Neuronal stem cell (in vitro differentiated cells): ENCODE measurements at places on chromosomes 2 and 18.
A peak's percentile ranks its signal among the peaks of the same experiment; 100 is the strongest.

DNA sequence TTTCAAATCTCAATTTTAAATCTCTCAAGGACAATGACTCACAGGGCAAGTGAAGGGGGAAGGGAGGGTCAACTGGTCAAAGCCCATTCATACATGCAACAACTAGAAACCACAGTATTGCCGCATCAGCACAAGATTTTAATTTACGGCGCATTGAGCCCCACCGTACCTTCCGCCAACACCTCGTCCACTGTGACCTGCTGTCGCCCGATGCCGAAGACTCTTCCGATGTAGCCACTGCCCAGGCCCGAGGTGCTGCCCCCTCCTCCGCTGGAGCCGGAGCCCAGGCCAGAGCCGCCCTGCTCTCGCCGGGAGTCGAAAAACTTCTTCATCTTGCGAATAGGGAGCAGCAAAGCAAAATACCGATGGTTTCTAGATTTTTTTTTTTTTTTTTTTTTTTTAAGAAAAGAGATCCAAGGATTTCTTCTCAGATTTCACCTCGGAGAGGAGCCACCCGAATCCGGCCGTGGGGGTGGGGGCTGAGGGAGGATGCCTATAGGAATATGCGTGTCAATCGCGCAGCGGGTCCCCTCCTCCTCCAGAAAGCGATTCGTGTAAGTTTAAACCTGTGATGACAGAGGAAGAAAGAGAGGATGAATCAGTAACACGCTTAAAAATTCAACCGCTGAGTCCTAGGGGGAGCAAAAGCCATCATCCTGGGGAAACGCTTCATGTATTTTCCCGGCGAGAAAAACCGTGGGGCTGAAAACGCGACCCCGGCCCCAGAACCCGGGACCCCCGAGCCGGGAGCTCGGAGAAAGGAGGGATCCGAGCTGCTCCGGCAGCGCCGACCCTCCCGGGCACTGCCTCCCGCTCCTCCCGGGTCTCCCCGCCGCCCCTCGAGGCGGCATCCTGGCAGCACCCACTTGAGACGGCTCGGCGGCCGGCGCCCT, 584 bp downstream of the AAK1 start:
- DNase-seq, result peak; percentile 50

GRCh38 chr2:223214394-223215253, 162.6 kb downstream of the KCNE4 start:
- no peak for DNase-seq

DNA sequence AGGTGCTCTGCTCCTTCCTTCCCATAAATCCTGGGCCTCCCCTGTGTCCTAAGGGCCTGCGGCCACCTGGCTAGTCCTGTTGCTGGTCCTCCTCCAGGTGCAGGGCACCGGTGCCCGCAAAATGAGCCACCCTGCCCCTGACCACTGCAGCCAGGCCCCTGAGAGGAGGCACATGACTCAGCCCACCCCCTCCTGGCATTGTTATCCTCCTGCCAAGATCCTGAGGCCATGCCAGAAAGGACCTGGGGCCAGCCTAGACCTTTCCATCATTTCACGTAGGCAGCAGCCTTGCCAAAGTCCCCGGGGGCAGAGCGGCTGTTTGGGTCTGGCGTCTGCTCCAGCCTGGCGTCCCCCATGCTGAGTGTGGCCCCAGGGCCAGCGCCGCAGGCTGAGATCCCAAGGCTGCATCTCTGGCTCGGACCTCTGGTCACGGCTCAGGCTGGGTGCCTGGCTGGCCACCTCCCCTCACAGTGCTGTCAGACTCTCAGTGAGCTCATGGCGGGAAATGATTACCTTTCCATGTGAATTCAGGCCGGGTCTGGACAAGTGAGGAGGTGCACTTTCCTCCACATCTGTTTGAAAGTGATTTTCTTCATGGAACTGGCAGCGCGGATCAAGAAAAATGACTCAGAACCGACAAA, 81.0 kb downstream of the NDUFA10 start:
- DNase-seq, result no peak

GRCh38 chr2:223019390-223019930, 32.5 kb upstream of the KCNE4 start:
- no peak for DNase-seq

DNA sequence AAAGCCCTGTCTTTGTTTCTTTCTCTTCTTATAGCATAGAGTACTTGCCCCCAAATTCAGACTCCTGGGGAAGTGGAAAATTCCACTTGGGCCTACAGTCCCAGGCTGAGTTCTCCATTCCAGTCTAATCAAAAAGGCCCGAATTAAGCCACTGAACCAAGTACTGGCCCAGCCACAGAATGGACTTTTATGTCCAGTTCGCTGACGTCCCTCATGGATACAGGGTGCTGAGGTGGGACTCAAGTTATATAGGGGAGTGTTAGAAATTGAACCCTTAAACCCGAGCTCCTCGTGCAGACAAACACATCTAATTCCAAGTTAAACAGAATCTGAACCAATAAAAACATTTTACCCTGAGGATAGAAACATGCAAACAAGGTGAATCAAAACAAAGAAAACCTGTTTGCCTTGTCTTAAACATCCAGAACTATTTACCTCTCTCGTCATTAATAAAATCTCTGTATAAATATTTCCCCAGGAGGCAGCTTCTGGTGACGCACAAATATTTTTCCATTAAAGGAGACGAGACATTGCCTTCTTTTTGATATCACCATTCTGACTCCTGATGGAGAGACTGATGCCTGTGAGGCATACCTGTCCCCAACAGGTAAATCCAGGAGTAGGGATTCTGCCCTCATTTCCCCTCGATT, 136.8 kb upstream of the ARL4C start:
- no peak for DNase-seq

GRCh38 chr2:16293871-16294270, 353.5 kb downstream of the MYCN start:
- DNase-seq, result no peak

GRCh38 chr2:5942204-5942603, 250.0 kb downstream of the SOX11 start:
- DNase-seq, result no peak

- no peak for DNase-seq
Observed at GRCh38 chr2:71629771-71630453, 176.6 kb downstream of the DYSF start.

DNA sequence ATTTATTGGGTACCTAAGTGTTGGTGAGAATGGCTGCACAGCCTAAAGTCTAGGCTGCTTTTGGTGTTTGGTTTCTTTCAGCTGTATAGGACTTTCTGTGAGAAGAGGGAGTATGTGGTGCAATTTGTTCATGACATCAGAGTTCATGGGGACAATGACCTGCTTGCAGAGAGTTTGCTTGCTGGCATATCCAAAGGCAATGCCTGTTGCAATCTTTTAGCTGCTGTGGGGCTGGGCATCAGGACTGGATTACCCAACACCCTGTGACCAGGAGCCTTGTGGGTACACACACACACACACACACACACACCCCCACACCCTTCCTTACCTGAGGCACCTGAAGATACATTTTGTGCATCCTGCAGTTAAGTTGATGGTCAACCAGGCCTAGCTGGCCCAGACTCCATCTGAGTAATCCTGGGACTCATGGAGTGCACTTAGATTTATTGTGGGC, 68.4 kb downstream of the LIPG start:
- no peak for DNase-seq

- no peak for DNase-seq
Observed at GRCh38 chr2:37060446-37060845, 23.7 kb downstream of the HEATR5B start.

GRCh38 chr2:29950481-29950880, 29.1 kb upstream of the ALK start:
- DNase-seq, result no peak

DNA sequence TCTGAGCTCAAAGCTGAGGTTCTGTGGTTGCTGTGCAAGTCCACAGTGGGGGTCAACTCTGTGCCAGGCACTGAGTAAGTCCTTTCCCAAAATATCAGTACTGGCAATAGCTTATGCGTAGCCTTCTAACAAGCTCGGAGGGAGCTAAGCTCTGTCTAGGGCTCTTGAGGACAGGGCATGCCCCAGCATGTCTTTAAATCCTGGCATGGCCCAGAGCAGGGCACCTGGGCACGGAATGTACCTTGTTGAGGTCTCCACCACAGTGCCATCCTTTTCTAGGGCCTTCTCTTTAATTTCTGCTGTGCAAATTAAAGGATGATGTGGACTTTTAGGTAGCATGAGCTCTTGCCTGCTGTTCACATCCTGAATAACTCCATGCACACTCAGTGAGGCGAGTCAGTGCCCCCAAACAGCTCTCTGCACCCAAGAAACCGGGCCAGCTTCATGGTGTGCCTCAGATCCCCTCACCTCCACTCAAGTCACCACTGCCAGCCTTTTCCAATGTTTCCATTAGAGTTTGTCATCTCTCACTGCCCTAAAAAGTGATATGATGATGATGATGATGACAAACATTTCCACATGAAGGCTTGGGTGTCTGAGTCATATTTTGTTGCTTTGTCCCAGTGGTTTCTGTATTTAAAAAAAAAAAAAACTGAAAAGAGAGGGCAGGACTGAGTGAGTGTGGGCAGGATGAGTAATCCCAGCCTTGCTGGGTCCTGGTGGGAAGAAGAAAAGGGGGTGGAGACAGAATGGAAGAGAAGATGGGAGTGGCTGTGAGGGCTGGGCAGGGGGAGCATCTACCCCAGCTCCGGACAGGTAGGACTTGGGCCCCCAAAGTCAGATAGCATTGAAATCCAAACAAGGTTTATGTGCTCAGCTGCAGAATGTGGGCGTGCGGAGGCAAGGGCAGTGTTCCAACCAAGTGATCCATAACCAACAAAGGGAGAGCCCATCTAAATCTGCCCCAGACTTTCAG, 78.9 kb downstream of the ZBTB7C start:
- DNase-seq, result no peak

DNA sequence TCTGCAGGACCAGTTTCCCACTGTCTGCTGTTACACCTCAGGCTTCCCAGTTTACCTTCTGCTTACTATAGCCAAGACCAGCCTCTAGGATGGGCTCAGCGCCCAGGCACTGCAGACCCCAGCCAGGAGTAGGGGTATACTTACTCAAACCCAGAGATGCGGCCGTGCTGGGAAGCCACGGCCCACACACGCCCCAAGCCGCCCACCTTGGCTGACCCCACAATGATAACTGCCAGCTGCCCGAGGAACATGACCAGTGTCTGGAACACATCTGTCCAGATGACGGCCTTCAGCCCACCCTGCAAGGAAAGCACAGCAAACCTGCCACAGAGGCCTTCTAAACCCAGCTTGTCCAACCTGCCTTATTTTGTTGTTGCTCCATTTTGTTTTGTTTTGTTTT, 6.6 kb upstream of the ATRAID start:
- DNase-seq, result no peak

- DNase-seq, result no peak
Observed at GRCh38 chr18:14933964-14934363, 186.0 kb downstream of the ANKRD30B start.

DNA sequence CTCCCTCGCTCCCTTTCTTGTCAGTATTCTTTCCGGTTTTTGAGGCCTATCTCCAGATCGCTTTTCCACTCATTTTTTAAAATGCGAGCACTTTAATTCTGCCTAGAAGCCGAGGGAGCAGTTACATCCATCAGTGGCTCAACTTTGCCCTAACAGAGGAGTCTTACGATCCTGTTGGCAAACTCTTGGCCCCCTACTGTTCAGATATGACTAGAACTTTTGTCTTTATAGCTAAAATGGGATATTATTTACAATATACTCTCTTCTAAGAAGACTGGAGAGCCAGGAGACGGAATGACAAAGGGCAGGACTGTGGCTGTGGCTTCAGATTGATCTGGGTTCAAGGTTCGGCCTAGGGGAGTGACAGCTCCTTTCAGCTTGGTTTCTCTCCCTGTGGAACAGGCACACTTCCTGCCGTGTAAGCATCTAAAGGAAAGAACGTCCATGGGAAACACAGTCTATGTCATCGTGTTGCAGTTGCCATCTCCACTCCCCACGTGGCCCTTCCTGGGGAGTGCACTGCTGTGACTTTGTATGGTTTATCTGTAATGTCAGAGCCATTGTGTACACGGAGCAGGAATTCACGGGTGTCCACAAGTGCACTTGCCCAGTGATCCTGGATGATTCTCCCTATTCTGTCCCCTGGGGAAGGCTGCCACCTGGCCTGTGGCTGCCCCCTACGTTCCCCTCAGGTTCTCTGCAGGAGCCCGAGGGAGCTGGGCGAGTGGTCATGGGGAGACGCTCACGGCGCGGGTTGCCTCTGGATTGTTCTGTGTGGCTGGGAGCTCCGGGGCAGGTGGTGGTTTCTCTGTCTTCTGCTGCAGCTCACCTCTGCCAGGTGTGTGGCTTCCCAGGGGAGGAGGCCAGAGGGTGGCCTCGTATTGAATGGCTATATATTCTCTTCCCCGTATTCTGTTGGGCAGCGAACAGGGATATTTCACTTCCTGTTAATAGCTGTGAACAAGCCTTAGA, 222.0 kb downstream of the LDLRAD4 start:
- no peak for DNase-seq

DNA sequence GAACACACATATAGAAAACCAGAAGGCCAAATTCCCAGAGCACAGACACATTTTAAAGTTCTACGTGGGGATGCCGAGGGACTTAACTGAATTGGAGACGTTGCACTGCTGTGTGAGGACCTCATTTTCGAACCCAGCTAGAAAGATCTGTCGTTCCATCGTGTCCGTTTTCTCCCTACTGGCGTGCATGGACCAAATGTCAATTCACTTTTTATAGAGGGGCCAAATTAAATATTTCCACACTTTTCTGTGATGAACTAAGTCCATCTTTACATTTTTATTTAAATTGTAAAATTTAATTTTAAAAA, 692 bp upstream of the TSHZ1 start:
- no peak for DNase-seq

DNA sequence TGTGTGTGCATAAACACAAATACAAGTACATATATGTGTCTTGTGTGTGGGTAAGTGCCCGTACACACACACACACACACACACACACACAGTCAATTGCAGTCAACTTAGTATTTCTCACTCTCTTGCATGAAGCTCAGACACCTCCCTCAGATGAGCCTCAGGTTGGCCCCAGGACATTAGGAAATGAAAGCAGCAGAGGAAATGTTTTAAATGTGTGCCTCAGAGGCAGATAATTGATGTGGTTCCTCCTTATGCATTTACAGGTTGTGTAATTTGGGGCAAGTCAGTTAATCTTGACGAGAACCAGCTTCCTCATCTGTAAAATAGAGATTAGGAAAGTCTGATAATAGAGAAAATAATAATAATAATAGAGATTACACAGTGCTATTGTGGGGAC, 814.0 kb upstream of the ID2 start:
- DNase-seq, result no peak

- DNase-seq, result no peak
Observed at GRCh38 chr18:36737316-36737715, 91.5 kb downstream of the TPGS2 start.

GRCh38 chr2:129490641-129491040, 488.8 kb upstream of the RAB6C start:
- no peak for DNase-seq

DNA sequence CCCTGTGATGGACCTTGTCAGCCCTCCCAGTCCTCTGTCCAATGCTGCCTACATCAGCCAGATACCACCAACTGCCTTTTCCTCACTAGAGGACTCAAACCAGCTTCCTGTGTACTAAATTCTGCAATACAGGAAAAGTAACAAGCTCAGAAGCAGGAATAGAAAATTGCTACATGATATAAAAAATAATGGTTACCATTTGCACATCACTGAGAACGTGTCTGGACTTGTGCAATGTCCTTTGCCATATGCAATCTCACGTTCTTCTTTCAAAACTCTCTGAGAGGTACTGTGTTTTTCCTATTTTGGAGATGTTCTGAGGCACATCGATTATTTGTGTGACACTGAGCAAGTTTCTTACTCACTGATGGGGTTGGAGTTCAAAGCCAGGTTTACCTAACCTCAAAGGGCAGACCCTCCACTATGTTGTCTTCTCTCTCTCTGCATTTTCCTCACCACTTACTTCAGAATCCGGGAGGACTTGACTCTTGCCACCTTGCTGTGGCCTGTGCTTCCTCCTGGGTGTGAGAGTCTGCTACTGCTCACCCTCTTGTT, 12.1 kb downstream of the UPP2 start:
- DNase-seq, result no peak

- DNase-seq, result peak; percentile 39
Observed at GRCh38 chr2:231104115-231104713, 20.6 kb downstream of the HTR2B start.
